ENCODE measurements at places on chromosomes 4 and X.

DNA sequence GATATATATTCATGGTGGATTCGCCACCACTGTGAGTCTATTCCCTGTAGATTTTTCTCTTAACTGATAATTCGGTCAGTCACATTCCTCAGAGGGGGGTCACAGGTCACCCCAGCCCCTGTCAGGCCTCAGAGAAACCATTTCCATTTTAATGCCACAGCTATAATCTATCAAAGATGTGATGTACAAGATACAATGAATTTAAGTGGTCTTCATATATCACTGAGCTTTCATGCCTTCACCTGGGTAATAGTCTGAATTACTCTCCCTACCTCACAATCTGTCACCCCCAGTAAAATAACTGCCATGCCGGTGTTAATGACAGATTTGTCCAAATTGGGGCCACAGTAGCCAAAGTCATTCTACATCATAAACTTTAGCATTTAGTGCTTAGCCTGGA lies 64.7 kb downstream of the NKX6-1 start:
- DNase-seq, result no peak

DNA sequence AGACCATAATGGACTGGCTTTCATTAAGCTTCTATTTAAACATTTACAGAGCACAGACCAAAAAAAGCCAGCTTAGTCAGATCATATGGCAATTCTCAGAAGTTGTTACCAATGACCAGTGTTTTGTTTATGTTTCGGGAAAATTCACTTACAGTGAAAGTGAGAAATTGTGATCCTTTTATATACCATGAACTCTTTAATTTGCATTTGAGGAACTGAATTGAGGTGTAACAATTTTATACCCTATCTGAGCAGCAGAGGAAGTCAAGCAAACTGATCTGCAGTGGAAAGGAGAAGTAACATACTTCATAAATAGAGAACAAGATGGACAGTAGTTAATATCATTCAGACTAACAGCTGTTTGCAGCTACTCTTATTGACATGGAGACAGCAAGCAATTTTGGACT lies 97.1 kb downstream of the TMA16 start:
- no peak for DNase-seq

GRCh38 chrX:40188573-40189417 lies 91.0 kb upstream of the BCOR start:
- peak; percentile 31 for DNase-seq

GRCh38 chrX:69237236-69237635 lies 72.0 kb upstream of the PJA1 start:
- DNase-seq, result no peak

- DNase-seq, result no peak
These were observed 77.9 kb downstream of the HPGD start for GRCh38 chr4:174444390-174444789.

- no peak for DNase-seq
These were observed 46.1 kb downstream of the DCX start for GRCh38 chrX:111365770-111366325.

GRCh38 chr4:108219998-108220397 lies 51.3 kb upstream of the LEF1 start:
- DNase-seq, result no peak

GRCh38 chr4:109169170-109169569 lies 133.3 kb downstream of the COL25A1 start:
- no peak for DNase-seq

DNA sequence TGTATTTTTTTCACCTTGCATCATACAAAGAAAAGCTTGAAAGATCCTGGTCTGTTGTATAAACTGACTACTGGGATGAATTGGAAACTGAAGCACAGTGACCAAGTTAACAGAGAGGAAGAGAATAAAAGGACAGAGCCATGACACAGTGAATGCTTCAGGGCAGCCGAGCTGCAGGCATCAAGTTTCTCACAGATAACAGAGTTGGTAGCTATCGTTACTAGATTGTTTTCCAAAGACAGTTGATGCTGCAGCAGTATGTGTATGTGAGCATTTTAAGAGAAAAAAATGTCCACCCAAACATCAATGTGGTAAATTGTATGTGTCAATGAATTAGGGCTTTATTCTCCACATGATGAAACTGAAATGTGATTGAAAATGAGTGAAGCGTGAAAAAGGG lies 1032.7 kb downstream of the ADGRL3 start:
- DNase-seq, result no peak

DNA sequence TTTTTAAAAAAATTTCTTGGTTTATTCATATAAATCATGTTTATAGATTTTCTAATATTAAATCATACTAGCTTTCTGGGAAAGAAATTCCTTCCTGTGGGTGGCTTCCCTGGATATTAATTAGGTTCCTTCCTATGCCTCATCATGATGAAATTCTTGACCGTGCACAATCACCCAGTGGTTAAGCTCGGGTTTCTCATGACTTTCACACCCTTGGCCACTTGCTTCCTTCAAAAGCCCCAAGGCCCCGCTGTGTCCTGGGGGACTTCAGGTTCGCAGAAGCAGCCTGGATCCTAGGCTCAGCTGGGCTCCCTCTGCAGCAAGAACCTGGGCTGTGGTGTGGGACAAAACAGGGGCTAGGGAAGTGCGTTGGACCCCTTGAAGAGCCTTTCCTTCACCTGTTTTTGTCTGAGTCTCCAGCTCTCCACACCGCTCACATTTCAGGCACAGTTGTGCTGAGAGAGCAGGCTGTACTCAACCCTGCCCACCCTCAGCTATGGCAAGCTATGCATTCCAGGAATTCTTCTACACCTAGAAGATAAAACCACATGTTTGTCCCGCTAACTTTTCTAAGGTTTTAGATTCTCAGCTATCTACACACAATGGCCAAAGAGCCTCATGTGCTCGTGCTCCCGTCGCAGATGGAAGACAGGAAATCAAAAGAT lies 48.9 kb upstream of the TMSB15B start:
- DNase-seq, result no peak

GRCh38 chr4:151772274-151772673 lies 11.5 kb upstream of the GATB start:
- DNase-seq, result no peak

- DNase-seq, result no peak
These were observed 131.3 kb downstream of the IL1RAPL2 start for GRCh38 chrX:104697294-104697693.

GRCh38 chr4:82900066-82900410 lies 497 bp upstream of the THAP9 start:
- no peak for DNase-seq

DNA sequence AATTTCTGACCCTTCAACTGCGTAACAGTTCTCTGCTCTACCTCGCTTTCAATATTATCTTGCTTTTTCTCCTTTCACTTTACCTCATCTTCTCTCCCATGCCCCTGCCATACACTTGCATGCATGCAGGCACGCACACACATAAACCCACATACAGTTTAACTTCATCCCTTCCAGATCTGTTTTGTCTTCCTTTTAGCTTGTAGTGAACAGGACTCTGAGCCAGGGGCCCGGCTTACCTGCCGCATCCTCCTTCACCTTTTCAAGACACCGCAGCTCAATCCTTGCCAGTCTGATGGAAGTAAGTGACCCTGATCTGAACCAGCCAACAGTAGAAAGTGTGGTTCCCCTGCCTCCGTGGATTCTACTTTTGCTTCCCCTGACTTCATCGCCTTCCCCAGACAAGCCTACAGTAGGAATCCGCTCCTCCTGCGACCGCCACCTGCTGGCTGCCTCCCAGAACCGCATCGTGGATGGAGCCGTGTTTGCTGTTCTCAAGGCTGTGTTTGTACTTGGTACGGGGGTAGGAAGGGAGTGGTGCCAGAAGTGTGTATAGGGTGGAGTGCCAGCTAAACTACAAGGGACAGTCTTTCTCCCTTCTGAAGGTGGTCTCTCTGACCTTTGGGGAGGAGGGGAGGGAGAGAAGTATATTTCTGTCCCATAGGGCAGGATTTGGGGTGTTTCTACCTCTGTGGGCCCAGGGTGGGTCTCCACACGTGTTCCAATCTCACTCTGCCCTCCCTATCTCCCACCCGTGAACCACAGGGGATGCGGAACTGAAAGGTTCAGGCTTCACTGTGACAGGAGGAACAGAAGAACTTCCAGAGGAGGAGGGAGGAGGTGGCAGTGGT lies 10.7 kb downstream of the MED12 start:
- peak; percentile 57 for DNase-seq

GRCh38 chr4:636628-637159 lies 11.3 kb downstream of the PDE6B start:
- no peak for DNase-seq

DNA sequence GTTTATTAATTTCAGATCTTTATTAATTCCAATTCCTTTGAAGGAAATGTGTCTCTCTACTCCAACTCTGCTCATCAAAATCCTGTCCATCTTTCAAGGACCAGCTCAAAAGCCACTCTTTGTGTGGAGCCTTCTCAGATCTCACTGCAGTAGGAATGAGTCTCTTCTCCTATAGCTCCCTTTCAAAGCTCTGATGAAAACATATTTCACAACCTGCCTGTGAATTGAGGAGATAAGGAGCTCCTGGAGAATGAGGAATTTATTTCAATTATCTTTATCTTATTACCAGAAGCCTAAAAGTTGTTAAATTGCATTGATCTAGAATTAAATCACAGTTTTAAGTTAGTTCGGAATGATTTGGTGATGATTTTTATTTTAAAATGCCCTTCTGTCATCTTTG lies 92.6 kb upstream of the TRPC3 start:
- no peak for DNase-seq

DNA sequence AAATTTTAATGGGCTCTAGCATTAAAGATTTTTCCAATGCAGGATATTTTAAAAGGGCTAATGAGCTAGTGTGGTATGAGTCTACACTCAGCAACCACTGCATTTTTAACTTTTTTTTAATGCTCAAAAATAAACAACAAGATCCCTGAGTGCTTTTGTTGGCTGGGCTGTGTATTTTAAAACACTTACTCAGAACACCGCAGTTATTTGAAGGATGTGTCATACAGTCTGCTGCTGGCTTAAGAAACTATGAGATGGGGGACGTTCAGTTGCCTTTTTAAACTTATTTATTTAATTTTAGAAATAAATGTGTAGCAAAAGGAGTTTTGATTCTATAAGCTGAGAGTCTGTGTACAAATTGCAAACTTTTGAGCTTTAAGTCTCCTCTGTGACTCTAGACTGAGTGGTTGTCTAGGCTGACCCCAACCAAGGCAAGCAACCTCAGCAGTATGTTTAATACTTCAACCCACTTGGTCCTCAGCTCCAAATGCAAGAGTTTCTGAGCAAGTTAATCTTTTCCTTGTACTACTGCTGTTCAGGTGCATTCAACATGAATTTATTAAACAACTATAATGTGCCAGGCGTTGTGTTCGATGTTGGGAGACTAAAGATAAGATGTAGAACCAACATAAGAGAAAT lies 278.6 kb upstream of the DIPK2B start:
- DNase-seq, result peak; percentile 37

Measured in GM03348 (cell line).